Activated T-cell treated with anti-CD3 and anti-CD28 coated beads for 4 hours (primary cell): ENCODE measurements at places on chromosomes 12 and 14.
A peak's percentile ranks its signal among the peaks of the same experiment; 100 is the strongest.

DNA sequence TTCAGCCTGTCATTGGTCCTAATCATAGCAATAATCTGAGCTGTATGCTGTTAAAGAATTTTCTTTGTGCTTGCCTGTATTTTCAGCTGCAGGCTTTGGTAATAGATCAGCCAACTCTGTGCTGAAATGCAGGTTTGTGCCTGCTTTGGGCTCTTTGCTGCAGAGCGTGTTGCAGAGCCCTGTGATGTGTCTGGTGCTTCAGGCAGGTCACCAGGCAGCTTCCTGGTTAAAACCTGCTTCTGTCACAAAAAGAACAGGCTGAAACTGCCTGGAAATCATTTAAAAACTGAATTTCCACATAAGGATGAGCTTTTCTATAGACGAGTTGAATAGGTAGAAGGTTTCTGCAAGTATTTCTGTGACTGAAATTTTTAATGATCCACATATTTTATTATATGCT is 3.1 kb downstream of the DIP2B start:
- no peak for DNase-seq

DNA sequence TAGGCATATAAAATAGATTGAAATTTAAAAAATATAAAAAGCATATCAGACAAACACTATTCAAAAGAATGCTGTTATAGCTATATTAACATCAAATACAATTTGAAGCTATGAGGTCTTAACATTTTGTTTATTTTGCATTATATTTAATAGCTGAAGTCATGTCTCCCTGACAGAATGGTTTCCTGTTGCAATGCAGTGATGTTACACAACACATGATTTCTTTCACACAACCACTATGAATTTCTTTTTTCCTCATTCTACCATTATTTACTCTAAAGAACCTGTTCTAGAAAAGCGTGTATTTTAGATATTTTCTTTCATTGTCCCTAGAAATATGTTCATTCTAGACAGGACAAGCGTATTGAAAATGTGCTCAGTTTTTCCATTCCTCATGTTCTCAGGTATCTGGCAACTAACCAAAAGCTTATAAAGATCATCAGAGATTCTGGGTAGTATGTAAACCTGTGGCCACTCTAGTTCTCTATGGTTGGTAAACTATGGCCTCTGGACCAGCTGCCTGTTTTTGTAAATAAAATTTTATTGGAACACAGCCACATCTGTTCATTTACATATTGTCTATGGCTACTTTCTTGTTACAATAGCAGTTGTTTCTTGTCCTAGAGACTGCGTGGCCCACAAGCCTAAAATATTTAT is 183.8 kb downstream of the FOXA1 start:
- DNase-seq, result no peak

DNA sequence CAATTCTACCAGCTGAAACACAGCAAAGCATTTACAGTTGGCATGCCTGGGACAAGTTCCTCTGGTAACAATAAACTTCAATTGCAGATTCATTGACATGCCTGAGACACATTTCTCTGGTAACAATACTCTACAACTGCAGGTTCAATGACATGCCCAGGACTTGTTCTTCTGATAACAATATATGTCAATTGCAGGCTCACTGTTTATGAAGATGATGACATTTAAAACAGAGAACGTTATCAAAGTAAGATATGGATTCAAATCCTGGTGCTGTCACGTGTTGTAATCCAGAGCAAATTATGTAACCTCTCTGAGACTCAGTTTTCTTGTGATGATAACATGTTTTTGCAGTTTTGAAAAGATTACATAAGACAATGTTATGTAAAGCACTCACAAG is 20.5 kb downstream of the KITLG start:
- DNase-seq, result no peak

GRCh38 chr14:57845316-57845715 is 20.6 kb downstream of the SLC35F4 start:
- DNase-seq, result no peak

DNA sequence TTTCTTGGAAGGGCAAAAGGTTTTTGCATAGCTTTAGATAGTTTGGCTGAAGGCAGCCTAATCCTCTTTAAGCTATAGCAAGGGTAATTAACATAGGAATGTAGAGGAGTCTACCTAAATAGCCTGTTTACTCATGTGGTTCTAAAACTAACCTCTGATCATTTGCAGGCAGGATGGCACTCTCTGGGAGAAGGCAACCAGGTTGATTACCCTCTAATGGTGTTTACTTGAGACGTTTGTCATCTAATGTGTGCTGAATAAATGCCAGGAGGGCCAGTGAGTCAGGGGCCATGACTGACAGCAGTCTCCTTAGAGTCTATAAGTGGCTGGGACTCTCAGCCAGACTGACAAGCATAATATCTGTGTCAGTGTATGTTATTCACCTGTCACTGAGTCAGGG is 286.4 kb downstream of the PCNX1 start:
- DNase-seq, result no peak

DNA sequence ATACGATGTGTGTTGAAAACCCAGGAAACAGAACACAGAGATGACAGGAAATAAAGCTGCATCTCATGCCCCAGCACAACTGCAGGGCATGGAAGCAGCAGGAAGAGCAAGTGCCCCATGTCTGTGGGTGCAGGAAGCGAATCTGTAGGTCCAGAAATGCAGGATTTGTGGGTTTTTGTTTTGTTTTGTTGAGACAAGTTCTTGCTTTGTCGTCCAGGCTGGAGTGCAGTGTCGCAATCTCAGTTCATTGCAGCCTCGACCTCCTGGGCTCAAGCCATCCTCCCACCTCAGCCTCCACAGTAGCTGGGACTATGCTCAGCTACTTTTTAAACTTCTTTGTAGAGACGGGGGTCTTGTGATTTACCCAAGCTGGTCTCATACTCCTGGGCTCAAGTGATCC is 6.2 kb upstream of the RPS6KL1 start:
- DNase-seq, result no peak

DNA sequence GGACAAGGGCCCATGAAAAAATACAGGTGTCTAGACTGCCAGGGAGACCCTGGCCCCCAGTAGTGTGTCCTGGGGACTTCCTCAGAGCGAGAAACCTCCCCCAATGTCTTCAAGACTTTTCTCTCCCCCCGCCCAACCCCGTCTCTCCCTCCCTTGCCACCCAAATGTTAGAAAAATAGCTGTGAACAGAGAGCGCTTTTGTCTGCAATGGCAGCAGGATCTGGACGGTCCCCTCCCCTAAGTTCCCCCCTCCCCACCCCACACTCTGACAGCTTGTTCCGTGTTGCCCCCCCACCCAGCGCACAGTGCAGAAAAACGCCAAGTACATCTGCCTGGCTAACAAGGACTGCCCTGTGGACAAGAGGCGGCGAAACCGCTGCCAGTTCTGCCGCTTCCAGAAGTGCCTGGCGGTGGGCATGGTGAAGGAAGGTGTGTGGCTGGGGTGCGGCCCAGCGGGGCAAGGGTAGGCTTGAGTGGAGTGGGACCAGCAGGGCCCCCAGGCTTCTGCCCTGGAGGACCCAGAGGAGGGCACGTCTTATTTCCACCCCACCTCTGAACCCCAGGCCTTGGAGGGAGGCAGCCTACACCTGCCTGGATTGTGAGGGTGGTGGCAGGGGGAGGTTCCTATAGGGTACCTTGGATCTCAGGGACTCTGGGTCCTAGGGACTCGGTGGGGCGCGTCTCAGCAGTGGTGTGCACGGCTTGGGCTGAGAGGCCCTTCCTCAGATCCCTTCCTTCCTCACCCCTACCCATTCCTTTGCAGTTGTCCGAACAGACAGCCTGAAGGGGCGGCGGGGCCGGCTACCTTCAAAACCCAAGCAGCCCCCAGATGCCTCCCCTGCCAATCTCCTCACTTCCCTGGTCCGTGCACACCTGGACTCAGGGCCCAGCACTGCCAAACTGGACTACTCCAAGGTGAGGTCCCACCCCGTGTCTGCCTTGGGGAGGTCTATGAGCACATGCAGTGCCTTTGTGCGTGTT is 4.8 kb downstream of the NR4A1 start:
- no peak for DNase-seq

GRCh38 chr14:88005978-88006851 is 1.3 kb downstream of the GPR65 start:
- peak; percentile 50 for DNase-seq
